ENCODE measurements at places on chromosomes 7 and 10. TPM values are rescaled to one million over a fixed set of nuclear protein-coding genes. Genes with fewer than 3 reads are reported as not detected.

Gene GDF10
- total RNA-seq, result 32.6 TPM

Gene PHYHIPL
- total RNA-seq, result 0.31 TPM

Gene INHBA
- 5.5 TPM for total RNA-seq

Gene GDF2
- total RNA-seq, result not detected

Gene UNCX
- total RNA-seq, result not detected

Gene LDB3
- 314 TPM for total RNA-seq

Gene SUGCT
- total RNA-seq, result 9.9 TPM

Gene JAKMIP3
- total RNA-seq, result 1.0 TPM

Gene TRPV5
- 0.21 TPM for total RNA-seq

Gene AOAH
- total RNA-seq, result 3.4 TPM

Gene DDX50
- total RNA-seq, result 47.7 TPM

Gene CLCN1
- total RNA-seq, result 3.1 TPM

Gene CLDN12
- 26.9 TPM for total RNA-seq

Gene CDK1
- 59.5 TPM for total RNA-seq

Gene ABCF2
- 36.9 TPM for total RNA-seq

Gene BAG3
- 27.5 TPM for total RNA-seq

Gene FGL2
- total RNA-seq, result 110 TPM

Gene CHAT
- total RNA-seq, result not detected

Gene OR6B1
- not detected for total RNA-seq

Gene CUBN
- 3.5 TPM for total RNA-seq

Gene MPP7
- 14.0 TPM for total RNA-seq

Gene ATP5F1C
- 330 TPM for total RNA-seq

Gene MEOX2
- 53.2 TPM for total RNA-seq

Gene SORCS3
- total RNA-seq, result 1.4 TPM

Gene CYP2C18
- total RNA-seq, result 8.4 TPM

Gene IGFBP3
- total RNA-seq, result 383 TPM

Gene PLPP4
- not detected for total RNA-seq

Gene GPR26
- total RNA-seq, result 0.10 TPM

Gene NAMPT
- 120 TPM for total RNA-seq

Gene ASB10
- 4.9 TPM for total RNA-seq

Gene NOLC1
- total RNA-seq, result 51.1 TPM

Gene BTBD16
- total RNA-seq, result 0.41 TPM

Gene MDFIC
- 46.8 TPM for total RNA-seq

Gene PSPH
- 16.2 TPM for total RNA-seq
